Esophagus mucosa (tissue), 1 donor: ENCODE measurements at places on chromosomes 7 and 10. TPM values are rescaled to one million over a fixed set of nuclear protein-coding genes. Genes with fewer than 3 reads are reported as not detected.

Gene AGR3
- not detected for total RNA-seq

Gene SHOC2
- total RNA-seq = 38.8 TPM

Gene PPP1R3C
- 91.9 TPM for total RNA-seq

Gene CYP17A1
- 0.76 TPM for total RNA-seq

Gene CYP3A4
- 0.24 TPM for total RNA-seq

Gene GIMAP6
- total RNA-seq = 2.4 TPM

Gene PIP
- 0.56 TPM for total RNA-seq

Gene SKIDA1
- total RNA-seq = 0.44 TPM

Gene GIMAP7
- 2.7 TPM for total RNA-seq

Gene SERPINE1
- total RNA-seq = 5.3 TPM

Gene RADIL
- 0.20 TPM for total RNA-seq

Gene SHTN1
- 23.9 TPM for total RNA-seq

Gene PLEKHS1
- 1.0 TPM for total RNA-seq

Gene UNCX
- not detected for total RNA-seq

Gene CALML5
- total RNA-seq = 16.6 TPM

Gene CNPY1
- not detected for total RNA-seq

Gene HDAC9
- total RNA-seq = 2.4 TPM

Gene SLC18A3
- total RNA-seq = not detected

Gene TMEM213
- not detected for total RNA-seq

Gene SPDYE6
- not detected for total RNA-seq

Gene TUBB8
- total RNA-seq = not detected

Gene LDB3
- 0.56 TPM for total RNA-seq

Gene OR2A12
- total RNA-seq = not detected

Gene COMMD3
- 36.5 TPM for total RNA-seq

Gene LZTS2
- total RNA-seq = 23.0 TPM

Gene FEZF1
- total RNA-seq = not detected

Gene EFCAB10
- 0.20 TPM for total RNA-seq

Gene DRGX
- total RNA-seq = not detected

Gene ERVW-1
- total RNA-seq = not detected

Gene CYP3A5
- 26.4 TPM for total RNA-seq

Gene ZNF800
- 17.6 TPM for total RNA-seq

Gene NEUROD6
- total RNA-seq = not detected

Gene SLC29A4
- total RNA-seq = 0.48 TPM

Gene ITPRID1
- 0.28 TPM for total RNA-seq

Gene ADCYAP1R1
- 0.12 TPM for total RNA-seq

Gene VPS50
- 16.5 TPM for total RNA-seq

Gene FAM25A
- total RNA-seq = 29.4 TPM

Gene ARMC3
- total RNA-seq = not detected
